Endothelial cell (in vitro differentiated cells): ENCODE measurements at places on chromosomes 11 and 22.

DNA sequence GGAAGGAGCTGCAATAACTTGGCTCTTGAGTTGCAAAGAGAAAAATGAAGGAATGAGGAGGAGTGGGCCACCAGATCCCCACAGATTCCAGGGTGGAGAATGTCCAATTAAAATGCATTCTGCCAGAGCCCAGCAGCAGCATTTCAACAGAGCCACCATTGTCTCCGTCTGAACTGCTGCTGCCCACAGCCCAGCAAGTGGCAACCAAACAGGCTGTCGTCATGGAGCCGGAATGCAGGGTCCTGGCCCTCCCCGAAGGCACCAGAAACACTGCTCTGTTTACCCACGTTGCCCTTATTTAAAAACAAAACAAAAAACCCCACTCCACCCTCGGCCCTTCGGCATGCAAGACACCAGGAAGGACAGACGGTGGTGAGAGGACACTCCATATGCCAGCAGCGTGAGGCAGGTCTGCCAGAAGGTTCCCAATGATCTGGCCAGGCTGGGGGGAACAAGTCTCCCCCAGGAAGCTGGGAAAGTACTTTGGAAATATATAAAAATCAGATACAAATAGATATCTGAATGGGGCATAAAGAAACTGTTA is 32.5 kb downstream of the PLEKHA7 start:
- no peak for DNase-seq

DNA sequence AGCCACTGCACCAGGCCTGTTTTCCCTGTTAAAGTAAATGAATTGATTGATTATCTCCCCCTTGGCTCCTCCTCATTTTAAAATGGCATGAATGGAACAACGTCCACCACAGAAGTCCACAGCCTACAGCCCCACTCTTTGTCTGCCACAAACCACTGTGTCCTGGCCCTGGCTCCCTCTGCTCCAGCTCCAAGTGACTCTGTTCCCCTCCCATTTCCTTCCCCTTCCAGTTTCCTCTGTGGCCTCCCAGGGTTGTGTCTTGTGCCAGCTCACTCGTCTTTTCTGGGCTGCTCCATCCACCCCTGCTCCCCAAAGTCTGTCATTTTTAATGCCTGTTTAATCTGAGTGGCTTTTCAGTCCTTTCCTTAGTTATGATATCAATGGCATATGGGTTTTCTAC is 52.4 kb upstream of the CD5 start:
- no peak for DNase-seq

GRCh38 chr11:61026121-61027031 is 54.9 kb downstream of the CD6 start:
- DNase-seq: no peak

- no peak for DNase-seq
Observed at GRCh38 chr11:67731583-67731982, 57.2 kb upstream of the ALDH3B2 start.

DNA sequence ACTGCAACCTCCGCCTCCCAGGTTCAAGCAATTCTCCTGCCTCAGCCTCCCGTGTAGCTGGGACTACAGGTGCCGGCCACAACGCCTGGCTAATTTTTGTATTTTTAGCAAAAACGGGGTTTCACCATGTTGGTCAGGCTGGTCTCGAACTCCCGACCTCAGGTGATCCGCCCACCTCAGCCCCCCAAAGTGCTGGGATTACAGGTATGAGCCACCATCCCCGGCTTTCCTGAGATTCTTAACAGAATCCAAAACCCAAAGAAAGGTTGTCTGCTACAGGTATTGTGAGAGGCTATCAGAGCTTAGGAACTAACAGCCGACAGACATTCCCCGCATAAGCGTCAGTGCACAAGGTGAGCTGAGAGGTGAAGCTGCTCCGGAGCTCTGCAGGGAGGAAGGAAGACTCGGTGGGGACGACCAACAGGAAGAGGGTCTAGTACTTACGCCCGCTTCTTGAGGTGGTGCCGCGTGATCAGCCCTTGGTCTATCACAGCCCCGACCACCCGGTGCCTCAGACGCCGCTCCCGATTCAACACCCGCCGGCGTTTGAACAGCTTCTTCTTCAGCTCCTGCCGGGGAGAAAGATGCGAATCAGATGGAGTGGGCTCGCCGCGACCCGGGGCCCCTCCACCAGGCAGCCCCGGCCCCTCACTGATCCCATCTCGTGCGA is 470 bp downstream of the C11orf98 start:
- DNase-seq: no peak

DNA sequence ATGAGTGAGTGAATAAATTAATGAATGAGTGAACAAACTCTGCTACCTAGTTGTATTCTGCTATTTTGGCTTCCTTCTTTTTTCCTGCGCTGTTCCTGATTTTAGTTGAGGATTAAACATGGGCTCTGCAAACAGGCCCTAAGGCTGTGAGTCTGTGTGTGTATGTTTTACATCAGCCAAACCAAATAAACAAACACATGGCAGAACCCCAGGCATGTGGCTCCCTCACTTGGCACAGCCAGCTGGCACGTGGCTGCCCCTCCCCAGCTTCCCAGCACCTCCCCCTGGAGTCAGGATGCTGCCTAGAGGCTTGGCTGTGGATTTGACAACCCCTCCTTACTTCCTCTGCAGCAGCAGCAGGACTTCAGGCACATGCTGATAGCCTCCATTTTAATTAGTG is 593.2 kb downstream of the INSC start:
- no peak for DNase-seq

GRCh38 chr22:44409211-44409973 is 88.6 kb downstream of the RTL6 start:
- no peak for DNase-seq

DNA sequence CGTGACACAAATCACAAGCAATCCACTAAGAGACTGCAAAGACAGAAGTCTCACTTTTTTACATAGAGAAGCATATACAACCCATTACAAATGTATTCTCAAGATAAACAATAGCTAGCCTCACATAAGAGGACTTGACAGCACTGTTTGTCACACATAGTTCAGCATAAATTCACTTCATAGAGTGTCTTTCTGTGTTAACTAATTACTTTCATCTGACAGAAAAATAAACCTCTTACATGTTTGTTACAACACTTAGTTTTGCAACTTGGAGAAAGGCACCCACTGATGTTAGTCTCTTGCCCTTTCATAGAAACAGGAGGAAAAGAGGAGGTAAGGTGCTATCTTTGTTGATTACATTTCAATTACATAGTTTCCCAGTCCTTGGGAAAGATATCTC is 2221.9 kb upstream of the RAG2 start:
- DNase-seq: no peak
